ENCODE measurements at places on chromosomes 7 and 10.

- no peak for DNase-seq
These were observed 58.1 kb downstream of the CAV1 start for GRCh38 chr7:116582806-116583444.

GRCh38 chr7:38318241-38318640 lies 44.8 kb upstream of the TARP start:
- DNase-seq = no peak

DNA sequence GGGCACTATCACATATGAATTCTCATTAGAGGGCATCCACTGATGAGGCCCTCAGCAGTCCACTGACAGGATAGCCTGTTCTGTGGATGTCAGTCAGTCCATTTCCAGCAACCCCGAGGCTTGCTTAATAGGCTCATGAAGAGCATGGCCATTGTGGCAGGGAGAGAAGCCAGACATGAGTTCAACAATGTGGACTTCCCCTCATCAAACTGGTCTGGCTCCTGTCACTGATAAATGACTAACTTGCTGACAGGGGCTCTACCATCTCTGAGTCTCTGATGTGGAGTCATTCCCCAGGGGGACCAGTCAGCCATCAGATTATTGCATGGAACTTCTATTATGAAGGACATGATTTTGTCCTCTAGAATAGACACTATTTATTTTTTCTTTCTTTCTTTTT lies 19.8 kb upstream of the TRIL start:
- DNase-seq = no peak

DNA sequence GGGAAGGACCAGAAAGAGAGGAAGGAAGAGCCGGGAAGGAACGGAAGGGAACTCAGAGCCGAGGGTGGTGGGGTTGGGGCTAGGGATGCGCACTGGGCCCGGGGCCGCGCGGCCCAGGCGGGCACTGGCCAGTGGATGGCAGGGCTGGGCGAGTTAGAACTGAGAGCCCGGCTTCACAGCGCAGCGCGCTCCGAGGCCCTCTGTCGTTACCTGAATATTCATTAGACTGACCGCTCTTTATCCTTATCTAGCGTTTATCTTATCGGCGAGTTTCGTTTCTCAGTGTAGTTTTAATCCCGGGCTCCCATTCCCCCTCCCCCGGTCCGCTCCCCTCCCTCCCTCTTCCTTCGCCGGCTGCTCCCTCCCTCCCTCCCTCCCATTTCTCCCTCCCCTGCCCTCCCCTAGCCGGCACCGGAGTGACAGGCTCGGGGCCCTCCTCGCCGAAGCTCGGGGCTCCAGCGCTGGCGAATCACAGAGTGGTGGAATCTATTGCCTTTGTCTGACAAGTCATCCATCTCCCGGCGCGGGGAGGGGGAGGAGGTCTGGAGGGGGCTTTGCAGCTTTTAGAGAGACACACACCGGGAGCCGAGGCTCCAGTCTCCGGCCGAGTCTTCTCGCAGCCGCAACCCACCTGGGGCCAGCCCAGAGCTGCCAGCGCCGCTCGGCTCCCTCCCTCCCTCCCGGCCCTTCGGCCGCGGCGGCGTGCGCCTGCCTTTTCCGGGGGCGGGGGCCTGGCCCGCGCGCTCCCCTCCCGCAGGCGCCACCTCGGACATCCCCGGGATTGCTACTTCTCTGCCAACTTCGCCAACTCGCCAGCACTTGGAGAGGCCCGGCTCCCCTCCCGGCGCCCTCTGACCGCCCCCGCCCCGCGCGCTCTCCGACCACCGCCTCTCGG lies at the start of gene PAX2:
TSS of gene PAX2 (plus strand) at position 596 of the 895 bp plus-strand sequence. CDS start 679 bp downstream, outside the sequence.
- no peak for DNase-seq

- no peak for DNase-seq
These were observed 125.6 kb downstream of the SEMA3A start for GRCh38 chr7:84069033-84069432.

DNA sequence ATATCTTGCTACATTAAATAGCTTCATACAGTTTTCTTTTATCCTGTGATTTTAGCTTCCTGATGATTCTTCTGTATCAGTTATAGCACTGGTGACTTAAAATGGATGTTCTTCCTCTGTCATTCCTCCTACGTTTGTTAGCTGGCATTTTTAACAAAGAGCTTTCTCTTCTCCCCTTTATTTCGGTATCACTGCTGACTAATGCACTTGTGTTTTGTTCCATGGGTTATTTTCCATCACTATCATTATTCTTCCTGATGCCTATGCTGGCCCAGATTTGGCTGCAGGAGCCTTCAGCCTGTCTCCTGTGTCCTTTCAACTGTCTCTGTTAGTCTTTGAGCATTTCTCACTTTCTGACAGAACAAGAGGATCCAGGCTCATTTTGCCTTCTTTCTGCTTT lies 13.1 kb downstream of the BMS1 start:
- no peak for DNase-seq

DNA sequence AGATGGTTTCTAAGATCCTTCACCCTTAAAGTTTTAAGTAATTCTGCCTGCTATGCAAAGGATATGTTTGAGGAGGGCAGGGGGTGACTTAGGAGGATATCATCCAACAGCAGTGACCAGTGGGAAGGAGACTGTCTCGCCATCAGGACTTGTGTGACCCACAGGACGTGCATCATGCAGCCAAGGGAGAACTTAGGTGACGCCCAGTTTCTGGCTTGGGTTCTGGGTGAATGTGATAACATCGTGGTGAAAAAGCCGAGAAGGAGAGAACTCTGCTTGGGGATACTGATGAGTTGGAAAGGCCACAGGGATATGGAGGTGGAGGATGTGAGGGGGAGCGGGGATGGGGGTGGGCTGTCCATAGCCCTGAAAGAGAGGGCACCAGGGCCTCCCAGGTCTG lies 3.8 kb downstream of the WIPI2 start:
- no peak for DNase-seq

GRCh38 chr10:49431426-49431825 lies 35.5 kb upstream of the DRGX start:
- no peak for DNase-seq

- no peak for DNase-seq
These were observed 349.7 kb downstream of the KIF20B start for GRCh38 chr10:90051053-90051452.

- DNase-seq = no peak
These were observed 122.7 kb downstream of the MAD1L1 start for GRCh38 chr7:2109936-2110609.

DNA sequence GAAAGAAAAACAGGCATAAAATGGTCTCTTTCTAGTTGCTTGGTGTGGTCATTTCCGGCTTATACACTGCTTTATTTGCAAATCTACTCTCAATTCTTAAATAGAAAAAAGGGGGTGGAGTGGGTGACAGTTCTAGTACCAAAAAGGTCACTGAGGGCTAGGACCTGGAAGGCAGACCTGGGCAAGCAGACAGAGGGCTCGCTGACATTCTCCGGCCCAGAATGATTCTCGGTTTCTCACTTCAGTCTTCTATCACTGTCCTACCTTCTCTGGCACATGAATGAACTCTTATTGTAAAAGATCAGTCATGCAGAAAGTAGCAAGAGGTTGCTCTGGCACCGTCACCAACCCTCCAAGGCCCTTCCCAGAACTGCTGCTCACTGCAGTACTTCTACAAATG lies 54.0 kb downstream of the MALSU1 start:
- no peak for DNase-seq

GRCh38 chr7:14048889-14049288 lies 59.4 kb upstream of the ETV1 start:
- no peak for DNase-seq

- DNase-seq = no peak
These were observed 26.4 kb upstream of the SNX13 start for GRCh38 chr7:17966706-17967105.

Data from esophagus squamous epithelium (tissue), 5 donors.